ENCODE measurements at places on chromosomes 1 and 21.
A peak's percentile ranks its signal among the peaks of the same experiment; 100 is the strongest.

- no peak for DNase-seq
Observed at GRCh38 chr1:201602413-201603265, 63.7 kb downstream of the NAV1 start.

DNA sequence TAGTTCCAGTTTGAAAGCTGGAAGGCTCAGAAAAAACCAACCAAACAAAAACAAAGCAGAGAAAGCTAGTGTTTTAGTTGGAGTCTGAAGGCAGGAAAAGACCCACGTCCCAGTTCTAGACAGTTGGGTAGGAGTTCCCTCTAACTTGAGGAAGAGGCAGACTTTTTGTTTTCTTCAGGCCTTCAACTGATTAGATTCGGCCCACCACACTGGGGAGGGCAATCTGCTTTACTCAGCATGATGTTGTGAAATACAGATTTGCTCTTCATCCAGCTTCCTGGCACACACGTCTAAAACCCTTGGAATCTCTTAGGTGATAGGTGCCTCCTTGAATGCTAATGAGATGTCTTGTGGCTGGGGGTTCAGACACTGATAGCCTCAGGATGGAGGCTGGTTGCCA is 49.1 kb upstream of the CSF3R start:
- no peak for DNase-seq

- peak; percentile 41 for DNase-seq
Observed at GRCh38 chr1:910311-910880, 13.3 kb upstream of the SAMD11 start.

DNA sequence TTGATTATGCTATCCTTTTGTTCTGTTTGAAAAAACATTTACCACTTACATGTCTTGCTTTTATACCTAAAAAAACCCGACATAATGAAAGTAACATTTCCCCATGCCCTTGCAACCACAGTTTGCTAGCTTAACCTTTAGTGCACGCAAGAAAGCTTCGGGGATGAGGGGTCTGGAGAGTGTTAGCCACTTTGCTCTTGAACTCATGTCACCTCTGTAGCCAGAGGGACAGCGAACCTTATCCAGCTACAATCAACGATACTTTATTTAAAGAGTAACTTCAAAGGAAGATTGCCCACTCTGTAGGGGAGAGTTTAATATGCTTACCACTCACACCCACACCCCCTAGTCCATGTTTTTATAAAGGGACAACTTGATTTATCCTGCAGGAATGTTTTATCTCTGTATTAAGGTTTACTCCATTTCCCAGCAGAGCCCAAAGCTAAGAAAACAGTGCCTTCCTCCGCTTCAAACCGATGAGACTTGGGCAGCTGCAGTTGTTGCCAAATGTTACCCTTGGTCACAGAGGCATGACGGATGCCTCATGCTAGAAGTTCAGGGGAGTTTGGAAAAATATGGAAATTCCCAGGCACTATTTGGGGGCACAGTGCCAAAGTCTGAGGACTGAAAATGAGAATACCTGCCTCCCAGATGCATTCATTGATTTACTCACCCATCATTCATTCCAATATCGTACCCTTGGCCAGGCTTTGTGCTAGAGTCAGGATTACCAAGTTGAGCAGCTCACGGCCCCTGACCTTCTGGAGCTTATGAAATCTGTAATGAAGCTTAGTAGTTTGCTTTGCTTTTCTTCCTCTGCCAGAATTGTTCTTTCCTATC is 61.4 kb upstream of the VCAM1 start:
- DNase-seq: peak; percentile 7

DNA sequence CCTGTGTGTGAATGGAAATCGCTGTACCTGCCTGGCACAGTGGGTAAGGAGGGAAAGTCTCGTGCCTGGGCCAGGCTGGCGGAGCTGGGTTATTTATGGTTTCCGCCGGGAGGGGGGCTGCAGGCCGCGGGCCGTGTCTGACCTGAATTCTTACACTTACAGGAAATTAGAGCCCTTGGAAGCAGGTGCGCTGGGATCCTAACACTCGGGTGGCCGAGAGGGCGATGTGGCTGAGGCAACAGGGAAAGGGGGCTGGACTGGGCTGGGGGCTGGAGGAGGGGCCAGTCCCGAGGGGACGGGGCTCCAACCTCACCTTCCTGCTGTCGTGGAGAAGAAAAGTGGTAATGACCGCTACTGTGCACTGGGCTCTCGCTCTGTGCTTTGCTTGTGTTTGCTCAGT is 109.4 kb upstream of the WNT4 start:
- DNase-seq: no peak

- DNase-seq: peak; percentile 57
Observed at GRCh38 chr1:57218487-57219079, 205.3 kb downstream of the DAB1 start.

DNA sequence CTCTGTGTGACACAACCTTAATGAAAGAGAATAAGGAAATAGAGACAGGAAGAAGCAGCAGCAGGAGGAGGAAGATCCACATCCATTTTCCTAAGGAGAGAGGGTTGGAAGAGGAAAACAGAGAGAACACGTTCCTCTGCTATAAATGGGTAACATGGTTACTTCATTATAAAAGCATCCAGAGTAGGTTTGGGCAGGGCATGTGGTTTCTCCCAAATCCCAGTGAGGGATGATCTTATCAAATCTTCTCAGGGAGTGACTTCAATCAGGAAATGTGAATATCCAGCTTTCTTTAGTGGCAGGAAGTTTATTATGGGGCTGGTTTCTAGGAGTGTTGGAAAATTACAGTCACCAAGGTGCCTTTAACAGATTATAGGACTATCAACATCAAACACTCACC is 11.1 kb downstream of the CYP2J2 start:
- no peak for DNase-seq

DNA sequence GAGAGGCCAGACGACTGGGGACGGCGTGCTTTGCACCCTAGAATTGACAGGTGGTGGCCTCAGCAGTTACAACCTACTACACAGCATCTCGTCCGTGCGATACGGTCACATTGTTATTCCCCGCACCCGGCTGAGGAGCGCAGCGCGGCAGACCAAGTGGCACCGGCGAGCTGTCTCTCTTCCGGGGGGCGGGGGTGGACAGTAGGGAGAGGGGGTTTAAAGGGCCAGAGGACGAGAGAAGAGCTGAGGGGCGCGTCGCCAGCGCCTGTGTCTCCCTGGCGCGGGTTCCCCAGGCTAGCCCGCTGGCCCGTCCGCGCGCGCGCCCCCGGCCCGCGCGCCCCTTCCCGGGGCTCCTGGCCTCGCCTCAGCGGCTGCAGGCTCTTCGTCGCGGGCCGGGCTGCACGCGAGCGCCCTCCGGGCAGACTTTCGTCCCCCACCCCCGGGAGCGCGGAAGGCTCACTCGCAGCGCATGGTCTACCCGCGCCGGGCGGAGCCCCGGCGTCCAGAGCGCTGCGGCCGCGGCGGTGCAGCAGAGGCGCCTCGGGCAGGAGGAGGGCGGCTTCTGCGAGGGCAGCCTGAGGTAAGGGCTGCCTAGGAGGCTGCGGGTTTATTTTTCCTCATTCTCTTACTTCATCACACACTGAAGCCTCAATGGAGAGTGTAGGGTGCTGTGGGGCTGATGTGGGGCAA is at the start of gene PDE4B:
TSS of gene PDE4B (plus strand) at position 227 of the 690 bp plus-strand sequence.
- DNase-seq: peak; percentile 75

DNA sequence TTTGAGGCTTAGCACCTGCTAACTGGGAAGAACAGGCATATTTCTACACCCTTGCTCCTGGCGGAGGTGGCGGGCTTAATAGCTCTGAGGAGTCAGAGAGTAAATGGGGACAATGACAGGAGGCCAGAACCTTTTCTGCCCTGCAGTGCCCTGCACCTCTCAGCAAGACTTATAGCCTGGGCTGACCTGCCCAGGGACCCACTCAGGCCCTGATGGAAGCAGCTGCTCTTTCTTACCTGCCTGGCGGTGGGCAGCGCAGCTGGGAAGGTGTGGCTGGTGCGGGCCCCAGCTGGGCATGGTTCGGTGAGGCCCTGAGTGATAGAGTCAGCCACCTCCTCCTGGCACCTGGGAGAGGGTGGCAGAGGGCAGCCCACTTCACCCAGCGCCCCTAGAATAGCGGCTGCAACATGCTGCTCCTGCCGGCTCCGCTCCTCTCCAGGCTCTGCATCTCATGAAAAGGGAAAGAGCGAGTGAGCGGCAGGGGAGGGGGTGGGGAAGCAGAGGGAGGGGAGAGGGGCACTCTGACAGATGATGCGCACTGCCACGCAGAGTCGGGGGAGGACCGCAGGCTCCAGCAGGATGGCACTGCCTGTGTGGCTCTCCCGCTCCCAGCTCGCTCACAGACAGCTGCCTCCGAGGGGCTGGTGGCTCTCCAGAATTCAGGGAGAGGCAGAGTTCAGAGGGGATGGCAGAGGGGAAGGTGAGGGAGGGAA is at the start of gene RGS8:
TSS of gene RGS8 (minus strand) at position 472 of the 713 bp plus-strand sequence. CDS start 14,938 bp downstream, outside the sequence.
- DNase-seq: peak; percentile 27

DNA sequence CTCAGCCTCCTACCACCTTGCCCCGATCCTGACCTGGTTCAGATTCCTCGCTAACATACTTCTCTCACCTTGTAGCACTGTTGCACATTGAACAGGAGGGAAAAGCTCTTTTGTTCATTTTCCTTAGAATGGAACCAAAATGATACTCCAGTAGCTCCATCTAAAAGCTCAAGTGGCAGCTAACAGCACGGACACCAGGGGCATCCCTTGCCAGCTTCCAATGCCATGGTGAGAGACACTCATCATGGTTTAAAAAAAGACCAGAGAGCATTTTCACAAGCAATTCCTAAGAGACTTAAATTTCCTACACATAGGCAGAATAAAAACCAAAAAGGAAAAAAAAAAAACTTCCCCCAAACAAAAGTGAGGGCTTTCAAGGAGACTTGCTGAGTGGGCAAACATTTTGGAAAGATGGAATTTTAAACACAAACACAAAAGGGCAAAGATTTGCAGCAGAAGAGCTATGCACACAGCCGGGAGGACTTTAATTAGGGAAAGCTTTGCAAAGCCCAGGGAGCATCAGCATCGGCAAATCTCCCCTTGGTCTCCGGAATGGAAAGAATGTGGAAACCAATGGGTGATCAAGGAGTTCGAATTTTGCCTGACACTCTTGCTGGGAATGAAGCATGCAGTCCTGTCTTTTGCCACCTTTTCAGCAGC is 84.3 kb downstream of the CAPZB start:
- DNase-seq: no peak

DNA sequence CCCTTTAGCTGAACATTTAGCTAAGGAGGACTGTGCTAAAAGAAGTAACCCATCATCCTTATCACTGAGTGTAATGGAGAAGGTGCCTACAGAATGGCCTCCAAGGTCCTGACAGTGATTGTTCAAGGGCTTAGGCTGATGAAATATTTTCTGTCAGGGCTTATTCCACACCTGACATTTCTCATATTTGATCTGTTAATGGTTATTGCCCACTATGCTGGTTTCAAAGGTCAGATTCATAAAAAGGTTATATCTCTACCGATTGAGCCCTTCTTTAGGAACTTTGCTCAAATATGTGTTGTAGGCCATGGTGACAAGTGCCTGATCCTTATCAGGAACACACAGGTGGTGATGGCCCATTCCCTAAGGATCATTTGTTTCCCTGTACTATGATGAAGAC is 766.4 kb upstream of the ADGRL2 start:
- DNase-seq: no peak

DNA sequence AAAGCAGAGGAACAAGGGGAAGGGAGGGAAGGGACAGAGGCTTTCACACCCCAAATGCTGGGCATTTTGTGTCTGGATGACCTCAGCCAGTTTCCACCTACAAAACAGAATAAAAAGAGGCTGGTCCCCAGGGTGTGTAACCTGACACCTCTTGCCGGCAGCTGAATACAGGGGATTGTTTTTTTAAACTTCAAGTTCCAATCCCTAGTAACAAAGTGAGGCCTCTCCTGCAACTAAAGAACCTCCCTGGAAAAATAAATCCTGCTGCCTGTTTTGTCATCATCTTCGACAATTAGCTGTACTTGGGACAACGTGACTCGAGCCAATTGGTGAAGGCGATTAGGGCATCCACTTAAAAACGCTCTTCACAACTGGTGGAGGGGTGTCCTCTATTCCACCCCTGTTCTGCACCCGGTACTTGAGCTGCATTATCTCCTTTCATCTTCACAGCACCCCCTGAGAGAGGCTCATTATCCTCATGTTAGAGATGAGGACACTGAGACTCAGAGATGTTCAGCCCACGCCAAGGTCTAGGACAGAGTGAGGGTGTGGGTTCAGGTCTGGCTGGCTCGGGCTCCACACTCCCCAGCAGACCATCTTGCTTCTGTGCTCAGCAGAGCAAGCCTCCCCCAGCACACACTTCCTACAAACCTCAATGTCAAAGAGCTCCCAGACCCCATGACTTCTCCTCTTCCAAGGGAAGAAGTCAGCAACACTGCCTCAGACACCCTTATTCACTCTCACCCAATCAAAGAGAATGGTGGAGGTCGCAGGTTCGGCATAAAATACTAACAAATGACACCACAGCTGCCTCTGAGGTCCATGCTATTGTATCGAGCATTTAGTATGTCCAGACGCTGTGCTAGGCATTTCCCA is 15.2 kb downstream of the ITPKB start:
- no peak for DNase-seq

GRCh38 chr1:183194527-183195141 is 8.6 kb downstream of the LAMC2 start:
- no peak for DNase-seq

- DNase-seq: no peak
Observed at GRCh38 chr1:39204441-39205081, at the start of gene MACF1. MACF1 (plus strand) TSS chr1:39204695; CDS start chr1:39205023, 328 bp downstream.

GRCh38 chr1:226279498-226279897 is 29.5 kb downstream of the LIN9 start:
- no peak for DNase-seq

DNA sequence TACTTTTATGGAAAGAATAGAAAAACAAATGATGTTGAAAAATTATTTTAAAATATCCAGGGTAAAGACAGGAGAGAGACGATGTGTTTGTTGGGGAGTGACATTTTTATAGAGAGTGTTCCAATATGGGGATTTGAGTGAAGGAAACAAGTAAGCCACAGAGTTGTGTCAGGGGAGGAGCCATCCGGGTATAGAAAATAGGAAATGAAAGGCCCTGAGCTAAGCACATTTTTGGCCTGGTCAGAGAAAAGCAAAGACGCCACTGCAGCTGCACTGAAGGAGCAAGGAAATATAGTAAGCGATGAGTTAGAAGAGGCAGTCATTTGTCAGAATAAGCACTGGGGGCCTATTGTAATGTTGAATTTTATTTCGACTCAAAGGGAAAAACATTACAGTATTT is 107.3 kb upstream of the ADGRL4 start:
- DNase-seq: no peak

GRCh38 chr21:31191553-31191952 is 152.5 kb downstream of the TIAM1 start:
- no peak for DNase-seq
